T-helper 22 cell (primary cell): ENCODE measurements at places on chromosomes 3 and 15.

DNA sequence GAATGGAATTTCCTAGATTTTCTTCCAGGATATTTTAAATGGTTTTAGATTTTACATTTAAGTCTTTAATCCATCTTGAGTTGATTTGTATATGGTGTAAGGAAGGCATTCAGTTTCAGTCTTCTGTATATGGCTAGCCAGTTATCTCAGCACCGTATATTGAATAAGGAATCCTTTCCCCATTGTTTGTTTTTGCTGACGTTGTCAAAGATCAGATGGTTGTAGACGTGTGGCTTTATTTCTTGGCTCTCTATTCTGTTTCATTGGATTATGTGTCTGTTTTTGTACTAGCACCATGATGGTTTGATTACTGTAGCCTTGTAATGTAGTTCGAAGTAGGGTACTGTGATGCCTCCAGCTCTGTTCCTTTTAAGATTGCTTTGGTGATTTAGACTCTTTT lies 325.7 kb upstream of the EPHA6 start:
- DNase-seq = no peak

DNA sequence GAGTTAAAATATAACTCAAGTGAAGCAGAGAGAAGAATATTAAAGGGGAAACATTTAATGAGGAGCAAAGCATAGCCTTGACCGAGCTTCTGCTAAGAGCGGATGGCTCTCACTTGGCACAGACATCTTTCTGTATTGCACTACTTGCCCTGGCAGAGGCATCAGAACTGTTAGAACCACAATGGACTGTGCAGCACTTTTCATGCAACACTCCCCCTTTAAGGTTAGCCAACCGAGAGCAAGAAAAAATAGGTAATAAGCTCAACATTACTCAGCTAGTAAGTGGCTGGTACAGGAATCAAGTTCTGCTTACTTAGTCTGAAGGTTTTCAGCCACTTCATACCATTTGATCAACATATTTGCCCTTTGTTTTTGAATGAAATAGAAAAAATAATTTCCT lies 33.7 kb downstream of the CRTC3 start:
- DNase-seq = no peak

- DNase-seq = no peak
These were observed 5.0 kb upstream of the MYL3 start for GRCh38 chr3:46868287-46868686.

GRCh38 chr3:31873254-31873820 lies 107.7 kb downstream of the OSBPL10 start:
- no peak for DNase-seq

DNA sequence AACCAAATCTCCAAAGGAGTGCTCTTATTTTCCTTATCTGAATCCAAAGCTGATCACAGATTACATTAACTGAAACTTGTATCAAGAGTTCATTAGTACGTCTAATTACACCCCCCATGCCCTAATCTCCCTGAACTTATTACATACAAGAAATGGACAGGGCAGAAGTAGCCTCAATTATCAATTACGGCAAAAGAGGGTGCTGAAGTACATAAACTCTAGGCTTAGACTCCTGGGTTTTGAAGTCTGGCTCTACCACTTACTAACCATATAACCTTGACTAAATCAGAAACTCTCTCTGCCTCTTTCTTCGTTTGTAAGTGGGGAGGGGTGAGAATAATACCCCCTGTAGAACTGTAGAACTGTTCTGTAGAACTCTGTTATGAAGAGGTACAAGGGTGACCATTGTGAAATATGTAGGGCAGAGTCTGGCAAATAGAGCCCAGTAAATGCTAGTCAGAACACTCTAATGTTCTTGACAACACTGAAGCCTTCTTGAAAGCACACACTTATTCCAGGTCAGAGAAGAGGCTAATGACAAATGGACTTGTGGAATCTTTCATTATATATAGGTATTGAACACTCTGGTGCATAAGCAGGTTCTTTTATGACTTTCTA lies 19.6 kb upstream of the OR5K4 start:
- no peak for DNase-seq

GRCh38 chr3:143002727-143003126 lies 1.4 kb downstream of the U2SURP start:
- no peak for DNase-seq

- DNase-seq = no peak
These were observed 16.5 kb upstream of the HEG1 start for GRCh38 chr3:125072301-125072700.

DNA sequence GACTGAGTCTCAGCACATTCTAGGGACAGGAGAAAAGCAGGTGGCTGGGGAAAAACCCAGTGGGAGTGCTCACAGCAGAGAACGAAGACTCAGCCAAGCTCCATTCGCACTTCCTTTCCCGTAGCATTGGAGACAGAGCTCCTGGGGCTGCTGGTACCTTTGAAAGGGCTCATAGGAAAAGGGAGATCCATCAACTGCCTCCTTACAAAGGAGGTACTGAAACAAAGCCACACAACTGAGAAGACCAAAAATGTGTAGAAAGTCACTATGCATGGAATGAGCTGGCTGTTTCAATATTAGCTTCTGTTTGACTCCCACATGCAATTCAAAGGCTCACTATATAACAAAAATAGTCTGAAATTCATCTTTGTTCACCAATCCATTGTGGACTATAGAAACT lies 16.9 kb downstream of the STIMATE start:
- DNase-seq = no peak

- DNase-seq = no peak
These were observed 23.7 kb upstream of the FURIN start for GRCh38 chr15:90844696-90845095.

- DNase-seq = no peak
These were observed 133.1 kb upstream of the PLXNA1 start for GRCh38 chr3:126849768-126850167.

DNA sequence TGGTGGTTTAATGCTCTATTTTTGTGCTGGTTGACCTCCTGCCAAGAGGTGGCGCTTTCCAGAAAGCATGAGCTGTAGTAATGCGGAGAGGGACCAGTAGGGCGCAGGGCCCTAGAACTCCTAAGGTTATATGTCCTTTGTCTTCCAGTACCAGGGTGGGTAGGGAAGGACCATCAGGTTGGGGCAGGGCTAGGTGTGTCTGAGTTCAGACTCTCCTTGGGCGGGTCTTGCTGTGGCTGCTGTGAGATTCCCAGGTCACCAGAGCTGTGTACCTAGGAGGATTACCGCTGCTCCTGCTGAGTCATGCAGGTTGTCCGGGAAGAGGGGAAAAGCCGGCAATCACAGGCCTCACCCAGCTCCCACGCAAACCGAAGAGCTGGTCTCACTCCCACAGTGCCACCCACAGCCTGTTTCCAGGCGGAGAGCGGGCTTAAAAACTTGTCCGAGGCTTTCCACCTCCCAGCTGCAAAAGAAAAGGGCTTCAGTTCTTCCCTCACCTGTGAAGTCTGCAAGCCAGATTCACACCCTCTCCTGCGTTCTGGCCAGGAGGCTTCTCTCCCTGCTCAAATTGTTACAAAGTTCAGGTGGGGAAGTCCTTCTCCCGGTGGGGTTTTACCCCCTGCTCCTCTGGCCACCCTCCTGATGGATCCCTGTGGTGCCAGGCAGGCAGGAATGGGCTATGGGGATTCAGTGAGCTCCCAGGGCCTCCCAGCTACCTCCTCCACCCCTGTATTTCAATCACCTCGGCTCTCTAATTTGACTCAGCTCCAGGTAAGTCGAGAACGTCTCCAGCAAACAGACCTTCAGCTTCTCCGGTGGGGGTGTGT lies 37.7 kb upstream of the BCHE start:
- DNase-seq = no peak

GRCh38 chr3:67011414-67012131 lies 13.5 kb downstream of the KBTBD8 start:
- no peak for DNase-seq

DNA sequence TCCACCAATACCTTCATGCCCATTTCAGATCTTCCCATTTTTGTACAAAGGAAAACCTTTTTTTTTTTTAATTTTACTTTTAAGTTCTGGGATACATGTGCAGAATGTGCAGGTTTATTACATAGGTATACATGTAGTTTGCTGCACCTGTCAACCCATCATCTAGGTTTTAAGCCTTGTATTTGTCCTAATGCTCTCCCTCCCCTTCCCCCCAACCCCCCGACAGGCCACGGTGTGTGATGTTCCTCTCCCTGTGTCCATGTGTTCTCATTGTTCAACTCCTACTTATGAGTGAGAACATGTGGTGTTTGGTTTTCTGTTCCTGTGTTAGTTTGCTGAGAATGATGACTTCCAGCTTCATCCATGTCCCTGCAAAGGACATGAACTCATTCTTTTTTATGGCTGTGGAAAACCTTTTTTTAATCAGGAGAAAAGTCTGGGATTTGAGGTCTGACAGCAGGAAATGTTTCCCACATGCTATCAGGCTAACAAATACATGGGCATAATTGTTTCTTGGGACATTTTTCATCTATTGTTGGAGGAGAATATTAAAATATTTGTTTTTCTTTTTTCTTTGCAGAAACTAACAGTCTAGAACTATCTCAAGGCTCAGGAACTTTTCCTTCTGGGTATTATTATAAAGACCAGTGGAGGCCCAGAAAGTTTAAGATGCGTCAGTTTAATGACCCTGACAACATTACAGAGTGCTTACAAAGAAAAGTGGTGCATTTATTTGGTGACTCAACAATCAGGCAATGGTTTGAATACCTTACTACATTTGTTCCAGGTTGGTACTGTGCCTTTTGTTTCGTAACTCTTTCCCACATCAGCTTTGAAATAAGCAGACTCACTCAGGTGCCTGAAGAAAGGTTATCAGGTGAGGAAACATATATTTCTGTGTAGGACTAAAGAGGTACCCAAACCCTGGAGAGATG lies 32.8 kb upstream of the NFKBIZ start:
- DNase-seq = no peak

GRCh38 chr15:73630921-73631362 lies 2.2 kb downstream of the NPTN start:
- no peak for DNase-seq

DNA sequence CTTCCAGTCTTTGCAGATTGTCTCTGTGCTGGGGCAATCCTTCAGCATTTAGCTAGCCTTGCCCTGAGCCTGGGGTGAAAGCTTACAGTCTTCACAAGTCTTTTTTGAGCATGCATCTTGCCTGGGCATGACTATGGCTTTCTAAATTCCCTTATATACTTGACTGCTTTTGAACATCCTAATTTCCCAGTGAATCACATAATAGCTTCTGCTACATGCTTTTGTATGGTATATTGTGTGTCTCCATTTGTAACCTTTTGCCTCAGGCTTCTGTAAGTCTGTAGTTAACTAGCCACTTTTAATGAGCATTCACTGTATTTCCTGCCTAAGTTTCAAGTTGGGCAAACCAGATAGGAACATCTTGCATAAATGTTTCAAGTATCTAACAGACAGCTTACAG lies 76.8 kb downstream of the CHCHD4 start:
- DNase-seq = no peak

GRCh38 chr3:32595323-32595722 lies 24.7 kb upstream of the DYNC1LI1 start:
- no peak for DNase-seq

- DNase-seq = no peak
These were observed 447.4 kb downstream of the AGBL1 start for GRCh38 chr15:86526938-86527690.

DNA sequence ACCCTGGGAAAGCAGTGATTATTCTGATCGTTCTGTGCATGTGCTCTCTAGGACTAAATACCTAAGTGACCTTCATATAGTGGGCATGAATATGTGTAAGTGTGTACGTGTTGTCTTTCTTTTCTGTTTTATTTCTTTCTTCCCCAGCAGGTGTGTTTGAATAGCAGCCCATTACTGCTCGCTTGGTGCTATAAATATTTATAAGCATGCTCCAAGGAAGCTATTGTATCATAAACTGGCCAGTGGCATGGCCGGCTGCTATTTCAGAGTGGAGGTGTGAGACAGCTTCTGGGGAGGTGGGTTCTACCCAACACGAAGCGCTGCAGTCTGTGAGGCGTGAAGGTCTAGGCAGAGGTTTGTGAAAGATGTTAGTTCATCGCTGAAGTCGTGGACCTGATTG lies 641.8 kb downstream of the NTRK3 start:
- DNase-seq = no peak

- no peak for DNase-seq
These were observed 327.1 kb upstream of the GOLIM4 start for GRCh38 chr3:168422843-168423242.

GRCh38 chr3:101988596-101988995 lies 139.3 kb downstream of the NFKBIZ start:
- DNase-seq = no peak

DNA sequence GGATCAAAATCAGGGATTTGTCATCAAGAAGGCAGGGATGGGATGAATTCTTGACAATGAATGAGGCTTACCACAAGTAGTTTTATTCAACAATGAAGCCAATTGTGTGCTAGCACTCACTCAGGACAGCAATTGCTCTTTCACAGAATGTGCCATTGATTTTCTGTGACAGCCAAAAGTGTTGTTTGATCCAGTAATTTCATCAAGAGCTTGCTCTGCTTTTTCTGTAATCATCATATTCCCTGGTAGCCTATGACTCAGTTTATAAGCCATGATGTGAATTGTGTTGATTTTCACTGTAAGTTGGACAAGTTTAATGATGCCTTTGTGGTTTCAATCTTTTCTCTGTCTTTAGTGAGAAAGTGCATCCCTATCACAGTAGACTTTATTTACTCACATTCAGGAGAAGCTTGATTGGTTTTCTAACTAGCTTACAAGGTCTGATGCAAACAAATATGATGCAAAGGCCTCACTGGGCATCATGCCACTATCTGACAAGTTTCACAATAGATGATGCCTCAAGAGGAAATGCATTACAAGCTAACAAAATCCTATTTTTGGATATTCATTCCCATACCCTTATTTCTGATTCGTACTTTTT lies 13.6 kb upstream of the CSRNP1 start:
- no peak for DNase-seq

DNA sequence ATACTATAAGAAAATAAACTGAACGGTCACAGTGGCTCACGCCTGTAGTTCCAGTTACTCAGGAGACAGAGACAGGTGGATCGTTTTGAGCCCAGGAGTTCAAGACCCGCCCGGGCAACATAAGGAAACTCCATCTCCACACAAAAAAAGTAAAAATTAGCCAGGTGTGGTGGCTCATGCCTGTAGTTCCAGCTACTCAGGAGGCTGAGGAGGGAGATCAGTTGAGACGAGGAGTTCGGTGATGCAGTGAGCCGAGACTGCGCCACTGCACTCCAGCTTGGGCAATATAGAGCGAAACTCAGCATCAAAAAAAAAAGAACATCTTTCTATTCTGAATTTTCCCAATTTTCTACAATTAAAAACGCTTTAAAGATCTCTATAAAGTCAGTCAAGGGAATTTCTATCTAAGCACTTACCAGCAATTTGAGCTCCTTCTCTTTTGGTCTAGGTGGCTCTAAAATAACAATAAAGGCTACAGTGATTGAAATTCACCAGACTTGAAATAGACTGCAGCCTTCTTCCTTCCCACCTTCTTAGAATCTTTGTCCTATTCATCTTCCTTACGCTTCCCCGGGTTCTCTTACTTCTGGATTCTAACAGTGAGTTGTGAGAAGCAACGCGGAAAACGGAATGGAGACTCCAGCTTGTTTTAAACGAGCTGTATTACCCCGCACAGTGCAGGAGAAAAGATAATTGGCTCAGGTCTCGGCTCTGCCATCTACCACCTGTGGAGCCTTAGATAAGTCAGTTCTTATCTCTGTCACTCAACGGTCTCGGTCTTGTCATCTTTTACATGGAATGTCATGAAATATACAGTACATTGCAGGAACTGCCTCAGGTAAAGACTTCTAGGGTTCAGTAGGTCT lies 812 bp upstream of the SEC62 start:
- DNase-seq = no peak

- DNase-seq = no peak
These were observed 391.5 kb downstream of the RAP2B start for GRCh38 chr3:153553605-153553945.

GRCh38 chr3:132723024-132723950 lies 1.1 kb upstream of the NPHP3 start:
- no peak for DNase-seq
